Adipose tissue (tissue), 3 donors: ENCODE measurements at places on chromosomes 11 and 22. TPM values are rescaled to one million over a fixed set of nuclear protein-coding genes. Genes with fewer than 3 reads are reported as not detected.

Gene FADS3
- 64.1 TPM for polyA plus RNA-seq

Gene KBTBD4
- polyA plus RNA-seq: 9.1 TPM

Gene ADAMTS15
- 22.6 TPM for polyA plus RNA-seq

Gene BAIAP2L2
- polyA plus RNA-seq: 1.2 TPM

Gene ZP1
- 0.33 TPM for polyA plus RNA-seq

Gene SSH3
- 13.0 TPM for polyA plus RNA-seq

Gene C11orf97
- not detected for polyA plus RNA-seq

Gene PRAME
- polyA plus RNA-seq: 0.10 TPM

Gene MRGPRX3
- not detected for polyA plus RNA-seq

Gene ESAM
- 116 TPM for polyA plus RNA-seq

Gene SLC22A6
- polyA plus RNA-seq: not detected

Gene CHORDC1
- 6.8 TPM for polyA plus RNA-seq

Gene POLR2L
- 454 TPM for polyA plus RNA-seq

Gene SLC5A1
- polyA plus RNA-seq: 0.28 TPM

Gene DEUP1
- polyA plus RNA-seq: not detected

Gene ABCC8
- polyA plus RNA-seq: 2.4 TPM

Gene EHF
- 14.9 TPM for polyA plus RNA-seq

Gene C11orf42
- not detected for polyA plus RNA-seq

Gene INPP5J
- 10.6 TPM for polyA plus RNA-seq

Gene OR4C15
- polyA plus RNA-seq: not detected

Gene CATSPERZ
- not detected for polyA plus RNA-seq

Gene TMPRSS13
- not detected for polyA plus RNA-seq
